ENCODE measurements at places on chromosomes 7 and 10.
A peak's percentile ranks its signal among the peaks of the same experiment; 100 is the strongest.

DNA sequence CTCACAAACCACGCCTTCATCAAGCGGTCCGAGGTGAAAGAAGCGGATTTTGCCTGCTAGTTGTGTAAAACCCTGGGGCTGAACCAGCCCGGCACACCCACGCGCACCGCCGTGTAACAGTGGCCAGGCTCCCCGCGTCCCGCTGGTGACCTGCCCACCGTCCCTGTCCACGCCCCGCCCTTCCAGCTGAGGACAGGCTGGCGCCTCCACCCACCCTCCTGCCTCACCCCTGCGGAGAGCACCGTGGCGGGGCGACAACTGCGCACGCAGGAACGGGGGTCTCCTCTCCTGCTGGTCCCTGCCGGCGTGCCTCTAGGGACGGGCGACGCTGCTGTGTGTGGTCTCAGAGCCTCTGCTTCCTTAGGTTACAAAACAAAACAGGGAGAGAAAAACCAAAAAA, 16.9 kb upstream of the TSPAN33 start:
- no peak for DNase-seq

- peak; percentile 75 for DNase-seq
Observed at GRCh38 chr7:134613623-134614347, 32.9 kb upstream of the BPGM start.

DNA sequence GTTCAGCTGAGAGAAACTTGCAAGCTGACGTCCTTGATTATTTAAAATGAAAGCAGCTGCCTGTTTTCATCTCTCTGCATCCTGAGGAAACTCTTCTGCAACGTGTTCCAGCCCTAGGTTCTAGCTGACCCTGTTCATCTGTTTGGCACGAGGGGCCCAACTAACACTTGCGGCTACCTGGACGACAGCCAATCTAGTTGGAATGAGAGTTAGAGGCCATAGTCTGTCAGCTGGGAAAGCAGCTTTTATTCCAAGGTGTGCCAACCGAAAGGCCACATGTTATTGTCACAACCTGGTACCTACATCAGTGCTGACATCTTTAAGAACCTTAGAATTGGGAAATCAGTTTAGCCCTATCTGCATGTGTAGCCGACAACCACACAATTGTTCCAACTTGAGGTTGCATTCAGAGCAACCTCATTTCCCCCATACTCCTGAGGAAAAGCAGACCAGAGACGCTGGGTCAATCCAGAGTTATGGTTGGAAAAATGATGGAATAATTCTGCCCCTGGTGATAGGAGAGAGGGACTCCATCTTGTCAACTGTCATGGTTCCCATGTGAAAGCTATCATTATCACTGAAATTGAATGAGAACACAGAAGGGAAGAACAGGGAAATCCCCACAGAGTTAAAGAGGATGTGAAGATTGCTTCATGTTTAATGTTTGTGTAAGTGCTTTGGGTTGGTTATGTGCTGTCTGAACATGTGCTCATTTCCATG, 121.6 kb downstream of the EGFR start:
- peak; percentile 42 for DNase-seq

- DNase-seq: no peak
Observed at GRCh38 chr10:10475812-10476211, 541.9 kb upstream of the CELF2 start.

DNA sequence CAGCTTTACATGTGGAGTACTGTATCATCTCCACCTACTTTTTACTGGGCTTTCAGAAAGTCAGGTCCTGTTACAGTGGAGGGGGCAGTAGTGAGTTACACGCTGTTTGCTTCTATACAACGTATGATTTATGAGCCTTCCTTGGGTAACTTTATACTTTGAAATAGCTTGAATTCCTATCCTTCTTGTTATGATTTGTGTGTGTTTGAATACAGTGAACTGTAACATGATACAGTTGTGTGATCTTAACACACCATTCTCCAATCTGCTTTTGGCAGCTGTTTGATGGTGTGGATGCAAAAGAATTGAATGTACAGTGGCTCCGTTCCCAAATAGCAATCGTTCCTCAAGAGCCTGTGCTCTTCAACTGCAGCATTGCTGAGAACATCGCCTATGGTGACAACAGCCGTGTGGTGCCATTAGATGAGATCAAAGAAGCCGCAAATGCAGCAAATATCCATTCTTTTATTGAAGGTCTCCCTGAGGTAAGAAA, 41.7 kb downstream of the SP8 start:
- no peak for DNase-seq

DNA sequence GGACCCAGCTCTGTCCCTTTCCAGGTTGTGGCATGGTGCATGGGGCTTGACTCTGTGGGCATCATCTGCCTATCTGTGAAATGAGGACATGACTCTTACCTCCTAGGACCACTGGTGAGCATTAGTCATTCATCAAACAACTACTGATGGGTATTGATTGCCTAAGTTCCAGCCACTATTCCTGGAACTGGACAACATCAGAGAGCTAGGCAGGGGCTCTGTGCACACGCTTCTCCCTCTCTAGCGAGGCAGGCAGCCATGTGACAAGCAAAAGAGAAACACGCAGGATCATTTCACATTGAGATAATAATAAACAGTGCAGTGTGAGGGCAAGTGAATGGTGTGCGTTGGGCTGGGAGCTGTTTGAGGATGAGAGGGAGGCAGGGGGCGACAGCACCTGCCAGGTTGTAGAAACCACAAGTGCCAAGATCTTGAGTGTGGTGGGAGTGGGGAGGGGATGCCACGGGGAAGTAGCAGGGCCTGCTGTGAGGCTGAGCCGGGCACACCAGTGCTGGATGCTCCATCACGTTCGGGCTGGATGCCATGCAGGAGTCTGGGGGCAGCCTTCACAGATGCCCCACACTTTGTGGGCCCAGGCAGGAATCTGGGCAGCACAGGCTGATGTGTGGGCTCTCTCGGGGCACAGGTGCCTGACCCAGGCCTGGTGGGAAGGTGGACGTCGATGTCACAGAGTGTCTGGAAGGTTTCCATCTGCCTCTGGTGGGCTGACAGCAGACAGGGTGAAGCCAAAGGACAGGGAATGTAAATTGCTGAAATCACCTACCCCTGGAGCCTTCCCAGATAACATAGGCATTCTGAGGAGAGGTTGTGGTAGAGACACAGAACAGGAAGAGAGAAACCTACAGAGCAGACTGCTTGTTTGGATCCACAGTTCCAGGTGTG, 405.5 kb downstream of the RPS24 start:
- no peak for DNase-seq

- no peak for DNase-seq
Observed at GRCh38 chr7:128747327-128748079, 8.3 kb downstream of the CALU start.

- DNase-seq: no peak
Observed at GRCh38 chr10:88156341-88156740, 292.9 kb downstream of the PTEN start.

DNA sequence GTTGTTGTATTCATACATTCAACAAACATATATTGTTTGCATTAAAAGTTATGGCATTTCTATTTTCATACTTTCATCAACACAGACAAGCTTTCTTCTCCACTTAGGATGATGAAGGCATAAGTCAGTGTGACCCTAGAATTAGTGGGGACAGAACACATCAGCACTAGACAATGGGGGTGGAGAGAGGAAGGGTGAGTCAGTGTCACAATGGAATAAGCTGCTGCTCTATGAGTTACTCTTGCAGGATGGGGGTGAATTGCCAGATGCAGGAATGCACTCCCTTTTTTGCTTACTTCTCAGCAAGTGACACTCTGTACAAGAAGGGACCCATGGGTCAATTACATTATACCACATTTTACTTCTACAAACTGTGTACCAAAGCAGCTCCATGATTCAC, 74.0 kb downstream of the DGKI start:
- DNase-seq: peak; percentile 96

DNA sequence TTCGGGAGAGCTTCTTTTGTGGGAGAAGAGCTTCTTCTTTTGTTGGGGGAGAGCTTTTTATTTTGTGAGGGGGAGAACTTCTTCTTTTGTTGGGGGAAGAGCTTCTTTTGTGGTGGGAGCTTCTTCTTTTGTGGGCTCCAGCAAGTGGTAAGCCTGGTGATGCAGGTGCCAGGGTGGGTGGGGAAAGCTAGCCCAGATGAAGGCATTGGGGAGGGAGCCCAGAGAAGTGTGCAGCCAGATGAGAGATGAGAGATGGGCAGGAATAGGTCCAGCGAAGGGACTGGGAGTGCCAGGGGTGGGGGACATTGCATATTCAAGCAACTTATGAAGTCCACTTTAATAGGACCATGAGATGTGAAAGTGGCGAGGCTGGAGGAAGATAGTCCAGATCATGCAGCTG, 9.7 kb downstream of the ADRA2A start:
- no peak for DNase-seq

DNA sequence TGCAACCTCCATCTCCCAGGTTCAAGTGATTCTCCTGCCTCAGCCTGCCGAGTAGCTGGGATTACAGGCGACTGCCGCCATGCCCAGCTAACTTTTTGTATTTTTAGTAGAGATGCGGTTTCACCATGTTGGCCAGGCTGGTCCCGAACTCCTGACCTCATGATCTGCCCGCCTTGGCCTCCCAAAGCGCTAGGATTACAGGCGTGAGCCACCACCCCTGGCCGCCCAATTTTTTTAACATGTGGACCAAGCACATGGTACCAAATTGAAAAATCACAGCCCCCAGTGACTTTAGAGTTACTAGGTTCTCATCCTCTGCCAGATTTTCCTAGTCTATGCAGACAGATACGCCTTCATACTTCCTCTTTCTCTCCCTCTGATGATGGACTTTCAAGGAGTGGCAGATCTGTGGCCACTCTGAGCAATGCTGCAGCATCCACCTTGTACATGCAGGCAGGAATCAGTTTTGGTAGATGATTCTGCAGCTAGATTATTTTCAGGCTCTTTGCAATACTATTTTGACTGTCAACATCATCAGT, 34.0 kb upstream of the EZH2 start:
- DNase-seq: no peak

DNA sequence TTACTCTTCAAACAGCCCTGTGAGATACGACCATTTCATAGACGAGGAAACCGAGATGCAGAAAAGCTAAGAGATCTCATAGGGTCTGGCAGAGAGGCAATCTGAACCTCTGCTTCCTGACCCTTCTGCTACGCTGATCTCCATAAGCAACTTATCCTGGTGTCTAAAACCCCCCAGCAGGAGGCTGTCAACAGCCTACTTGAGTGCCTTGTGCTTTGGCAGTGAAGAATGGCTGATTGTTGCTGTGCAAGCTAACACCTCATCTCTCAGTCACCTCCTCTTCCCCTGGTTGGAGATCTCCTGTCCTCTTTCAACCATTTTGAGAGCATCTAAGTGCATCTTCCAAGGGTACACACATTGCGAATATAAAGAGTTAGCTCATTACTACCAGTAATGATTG, 86.2 kb downstream of the AOAH start:
- DNase-seq: no peak

- DNase-seq: no peak
Observed at GRCh38 chr7:31466036-31466435, 47.9 kb upstream of the ITPRID1 start.

DNA sequence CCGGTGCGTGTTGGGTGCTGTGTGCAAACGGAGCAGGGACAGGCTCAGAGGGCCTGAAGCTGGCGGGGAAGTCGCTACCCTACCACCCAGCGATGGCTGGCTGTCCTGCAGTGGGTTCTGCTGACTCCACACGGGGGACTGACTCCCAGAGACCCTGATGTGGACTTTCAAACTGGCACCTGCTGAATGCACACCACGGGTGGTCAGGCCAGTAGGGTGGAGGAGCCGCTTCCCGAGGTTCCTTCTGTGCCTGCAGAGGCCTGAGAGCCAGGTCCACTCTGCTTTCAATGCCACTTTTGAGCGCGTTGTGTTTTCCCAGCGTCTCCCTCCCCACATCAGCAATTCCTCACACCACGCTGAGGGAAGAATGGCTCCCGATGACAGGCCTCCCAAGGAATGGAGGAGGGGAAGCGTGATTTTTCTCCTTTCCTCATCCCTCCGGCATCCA, 135.3 kb downstream of the ADARB2 start:
- no peak for DNase-seq
